ENCODE measurements at places on chromosomes 7 and 10.

DNA sequence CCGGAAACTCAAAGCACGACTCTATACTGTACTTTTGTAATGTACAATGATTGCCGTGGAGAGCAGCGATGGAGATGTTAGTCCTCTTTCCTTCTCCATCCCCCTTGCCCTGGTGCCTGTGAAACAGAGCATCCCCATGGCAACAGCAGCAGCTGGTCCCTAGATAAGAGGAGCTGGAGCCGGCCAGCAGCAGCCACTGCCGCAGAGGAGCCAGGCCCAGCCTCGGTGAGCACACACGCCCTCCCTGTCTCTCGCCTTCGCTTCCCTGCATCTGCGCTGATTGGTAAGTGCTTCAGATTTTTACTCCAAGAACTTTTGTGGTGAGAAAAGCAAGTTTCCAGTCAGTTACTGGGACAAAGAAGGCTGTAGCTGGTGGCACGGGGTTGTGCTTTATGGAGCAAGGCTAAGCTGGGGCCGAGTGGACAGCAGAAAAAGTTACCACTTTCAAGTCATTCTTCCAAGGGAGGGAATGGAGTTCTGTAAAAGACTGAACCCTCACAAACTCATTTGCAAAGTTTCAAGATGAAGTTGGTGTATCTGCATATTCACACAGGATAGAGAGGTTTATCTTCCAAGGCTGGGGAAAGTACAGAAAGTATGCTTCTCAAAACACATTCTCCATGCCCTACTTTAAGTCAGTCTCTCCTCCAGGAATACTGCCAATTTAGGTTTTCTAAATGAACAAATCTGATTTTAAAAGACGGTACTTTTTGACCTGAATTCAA, at the start of gene PPP1R17:
Gene PPP1R17 (plus strand): TSS at position 192 of the 725 bp plus-strand sequence. CDS start 5,227 bp downstream, outside the sequence.
- DNase-seq = no peak

GRCh38 chr10:22640359-22640758, 74.0 kb downstream of the PIP4K2A start:
- DNase-seq = no peak

GRCh38 chr10:74624501-74624900, 201.9 kb upstream of the KAT6B start:
- DNase-seq = no peak

- DNase-seq = no peak
Measured at GRCh38 chr10:99528494-99529441, 4.0 kb upstream of the NKX2-3 start.

GRCh38 chr7:66847879-66848790, 72.9 kb upstream of the TMEM248 start:
- no peak for DNase-seq

- DNase-seq = no peak
Measured at GRCh38 chr10:110893559-110894179, 21.9 kb downstream of the PDCD4 start.

- DNase-seq = no peak
Measured at GRCh38 chr7:155996718-155997280, 184.5 kb upstream of the SHH start.

DNA sequence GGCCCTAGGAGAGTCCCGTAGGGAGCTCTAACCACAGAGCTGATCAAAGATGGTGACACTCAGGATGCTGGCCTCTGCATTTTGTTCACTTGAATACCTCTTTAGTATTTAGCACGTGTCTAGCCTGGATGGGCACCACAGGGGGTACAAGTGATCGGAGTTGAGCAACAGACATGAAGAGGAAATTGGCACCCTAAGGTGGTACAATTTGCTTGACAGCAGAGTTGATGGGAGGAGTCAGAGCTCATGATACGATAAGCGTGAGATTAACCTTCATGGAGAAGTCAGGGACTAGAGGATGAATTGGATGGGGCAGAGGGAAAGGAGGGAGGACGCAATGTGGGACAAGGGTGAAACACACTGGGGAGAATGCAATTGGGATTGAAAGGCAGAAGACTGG, 9.9 kb upstream of the ZNF212 start:
- no peak for DNase-seq

DNA sequence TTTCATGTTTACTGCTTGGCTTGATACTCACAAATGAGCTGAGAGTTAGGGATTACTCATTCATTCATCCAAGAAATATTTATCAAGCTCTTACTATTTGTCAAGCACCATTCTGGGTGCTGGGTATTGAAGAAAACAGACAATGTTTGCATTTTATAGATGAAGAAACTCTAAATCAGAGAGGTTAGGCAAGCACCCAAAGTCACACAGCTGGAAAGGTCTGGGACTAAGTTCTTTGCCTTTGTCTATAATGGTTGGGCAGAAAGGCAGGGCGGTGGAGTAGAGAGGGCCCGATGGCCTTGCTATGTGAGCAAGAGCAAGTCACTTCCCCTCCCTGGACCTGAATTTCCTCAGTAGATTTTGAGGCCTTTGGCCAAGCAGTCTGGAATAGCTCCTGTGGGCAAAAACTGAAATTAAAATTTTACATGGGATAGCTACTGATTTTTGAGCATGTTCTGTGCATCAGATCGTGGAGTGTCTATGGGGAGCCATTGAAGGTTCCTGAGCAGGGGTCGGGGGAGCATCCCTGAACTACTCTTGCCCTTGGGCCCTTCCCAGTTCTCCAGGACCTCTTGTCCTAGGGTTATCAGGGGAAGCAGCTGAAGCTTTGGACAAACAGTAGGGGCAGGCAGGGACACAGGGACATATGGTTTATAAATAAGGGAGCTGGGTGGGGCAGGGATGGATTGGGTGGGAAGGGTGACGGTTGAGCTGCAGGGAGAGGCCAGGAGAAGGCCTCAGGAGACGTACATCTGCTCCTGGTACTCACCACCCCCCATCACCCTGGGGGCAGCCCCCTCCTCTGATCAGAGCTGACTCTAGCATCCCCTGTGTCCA, 23.3 kb downstream of the AQP1 start:
- DNase-seq = no peak

DNA sequence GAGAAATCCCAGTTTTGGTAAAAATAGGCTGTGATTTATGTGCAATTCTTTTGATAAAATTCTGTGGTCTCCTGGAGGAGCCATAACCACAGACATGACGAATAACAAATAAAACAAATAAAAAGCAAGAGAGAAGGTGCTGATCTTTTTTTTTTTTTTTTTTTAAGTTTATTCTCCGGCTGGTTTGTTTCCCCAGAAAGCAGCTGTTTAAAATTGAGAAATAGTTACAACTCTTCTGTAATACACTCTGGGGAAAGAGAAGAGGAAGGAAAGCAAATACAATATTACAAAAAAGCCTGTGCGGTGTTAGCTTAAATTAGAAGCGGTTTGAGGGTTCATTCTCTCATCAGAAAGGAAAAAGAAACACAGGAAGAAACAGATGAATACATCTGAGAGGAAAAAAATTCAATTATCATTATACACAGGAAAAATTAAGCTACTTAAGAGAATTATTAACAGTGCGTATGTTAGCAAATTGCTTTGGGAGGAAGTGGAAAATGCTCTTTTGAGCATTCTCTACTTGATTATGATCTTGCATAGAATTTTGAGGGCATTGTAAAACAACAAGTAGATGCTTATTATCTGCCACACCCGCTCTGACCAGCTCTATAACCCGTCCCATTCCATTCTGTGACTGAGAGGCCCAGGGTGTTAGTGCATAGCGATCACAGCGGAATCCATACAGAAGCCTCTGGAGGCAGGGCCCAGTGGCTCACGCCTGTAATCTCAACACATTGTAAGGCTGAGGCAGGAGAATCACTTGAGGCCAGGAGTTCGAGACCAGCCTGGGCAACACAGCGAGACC, 40.6 kb upstream of the WAC start:
- DNase-seq = no peak

DNA sequence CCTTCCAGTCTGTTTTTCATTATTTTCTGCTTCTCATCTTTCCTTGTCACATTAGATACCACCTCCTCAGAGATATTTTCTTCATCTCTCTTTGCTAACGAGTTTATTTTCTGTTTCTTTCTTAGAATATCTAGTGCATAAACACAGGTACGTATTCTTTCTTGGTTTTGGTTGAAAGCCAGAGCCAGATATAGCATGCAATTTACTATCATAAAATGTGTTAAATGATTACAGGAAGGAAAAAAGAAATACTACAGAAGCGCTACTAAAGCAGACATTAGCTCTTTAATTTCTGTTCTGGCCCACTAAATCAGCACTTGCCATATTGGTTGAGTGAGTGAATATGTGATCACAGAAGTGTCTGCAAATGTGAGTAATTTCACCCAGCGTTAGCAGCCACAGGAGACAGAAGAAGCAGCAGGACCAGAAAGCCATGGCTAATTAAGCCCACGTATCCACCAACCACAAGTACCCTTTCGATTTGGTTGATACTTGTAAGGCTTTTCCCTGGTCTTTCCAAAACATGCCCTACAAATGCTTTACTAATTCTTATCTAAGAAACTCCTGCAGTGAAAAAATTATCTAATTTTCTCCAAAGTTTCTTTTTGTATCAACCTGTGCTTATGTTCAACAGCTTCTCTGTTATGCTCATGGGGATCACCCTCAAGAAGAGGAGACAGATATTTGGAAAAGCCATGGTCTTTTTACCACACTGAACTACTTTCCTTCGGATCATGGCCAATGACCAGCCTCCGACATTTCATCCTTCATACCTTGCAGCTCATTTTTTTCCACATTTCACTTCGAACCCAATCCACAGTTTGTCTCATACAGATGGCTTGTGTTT, 23.1 kb upstream of the MACC1 start:
- no peak for DNase-seq

DNA sequence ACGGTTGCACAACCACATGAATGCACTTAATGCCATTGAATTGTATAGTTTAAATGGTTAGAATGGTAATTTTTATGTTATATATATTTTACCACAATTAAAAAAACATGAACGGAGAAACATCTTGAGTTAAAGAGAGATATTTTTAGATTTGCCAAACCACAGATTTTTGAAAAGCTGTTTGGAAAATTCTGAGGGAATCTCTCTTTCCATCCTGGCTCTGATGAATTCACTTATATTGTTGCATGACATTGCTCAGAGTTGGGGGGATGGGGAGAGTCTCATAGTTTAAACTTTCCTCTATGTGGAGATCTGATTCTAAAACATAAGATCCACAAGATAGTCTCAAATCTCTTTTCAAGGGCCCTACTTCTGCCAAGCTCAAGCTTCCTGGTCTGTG, 275.0 kb upstream of the NPVF start:
- DNase-seq = no peak

DNA sequence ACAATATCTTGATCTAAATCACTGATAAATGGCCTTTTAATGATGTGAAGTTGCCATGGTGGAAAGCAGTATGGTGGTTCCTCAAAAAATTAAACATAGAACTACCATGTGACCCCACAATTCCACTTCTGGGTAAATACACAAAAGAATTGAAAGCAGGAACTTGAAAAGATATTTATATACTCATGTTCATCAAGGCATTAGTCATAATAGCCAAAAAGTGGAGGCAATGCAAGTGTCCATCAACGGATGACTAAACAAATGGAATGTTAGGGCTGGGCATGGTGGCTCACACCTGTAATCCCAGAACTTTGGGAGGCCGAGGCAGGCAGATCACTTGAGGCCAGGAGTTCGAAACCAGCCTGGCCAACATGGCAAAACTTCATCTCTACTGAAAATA, 2.0 kb upstream of the DNAJC12 start:
- no peak for DNase-seq

Measured in thyroid gland (tissue), 4 donors.